Foreskin keratinocyte (primary cell): ENCODE measurements at places on chromosomes 6 and 20. TPM values are rescaled to one million over a fixed set of nuclear protein-coding genes. Genes with fewer than 3 reads are reported as not detected.
A peak's percentile ranks its signal among the peaks of the same experiment; 100 is the strongest.

GRCh38 chr20:11537032-11537431, 380.7 kb upstream of the BTBD3 start:
- no peak for DNase-seq

DNA sequence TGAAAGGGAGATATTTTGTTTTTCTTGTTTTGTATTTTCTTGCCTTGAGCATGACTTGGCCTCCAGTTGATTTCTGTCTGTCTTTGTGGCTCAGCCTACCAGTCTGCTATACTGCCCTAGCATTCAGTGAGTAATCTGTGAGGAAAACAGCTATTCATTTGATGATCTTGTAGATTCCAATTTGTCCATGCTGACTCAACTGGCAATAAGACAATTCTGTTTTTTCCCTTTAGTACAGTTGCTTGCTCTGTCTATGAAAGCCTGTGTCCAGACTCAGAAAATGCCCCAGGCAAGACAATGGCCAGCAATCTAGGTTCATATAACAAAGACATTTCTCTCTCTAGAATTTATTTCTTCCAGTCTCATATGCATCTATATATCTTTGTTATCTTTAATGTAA, 10.9 kb upstream of the SOX4 start:
- peak; percentile 58 for DNase-seq

- no peak for DNase-seq
Measured at GRCh38 chr20:33783818-33784217, 27.3 kb upstream of the CHMP4B start.

DNA sequence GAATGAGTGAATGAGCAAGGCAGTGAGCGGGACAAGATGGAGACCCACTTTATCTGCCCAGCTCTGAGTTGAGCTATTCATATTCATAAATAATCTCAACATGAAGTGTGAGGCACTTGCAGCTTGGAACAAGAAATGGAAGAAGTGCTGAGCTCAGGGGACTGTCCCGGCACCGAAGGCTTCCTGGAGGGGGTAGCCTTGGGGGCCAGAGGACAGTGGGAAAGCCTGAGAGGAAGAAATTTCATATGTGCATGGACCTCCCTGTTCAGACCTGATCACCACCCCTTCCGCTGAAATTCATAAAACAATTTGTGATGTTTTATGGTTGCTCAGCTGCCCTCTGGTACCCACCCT, 103.2 kb downstream of the TOX2 start:
- DNase-seq = no peak

DNA sequence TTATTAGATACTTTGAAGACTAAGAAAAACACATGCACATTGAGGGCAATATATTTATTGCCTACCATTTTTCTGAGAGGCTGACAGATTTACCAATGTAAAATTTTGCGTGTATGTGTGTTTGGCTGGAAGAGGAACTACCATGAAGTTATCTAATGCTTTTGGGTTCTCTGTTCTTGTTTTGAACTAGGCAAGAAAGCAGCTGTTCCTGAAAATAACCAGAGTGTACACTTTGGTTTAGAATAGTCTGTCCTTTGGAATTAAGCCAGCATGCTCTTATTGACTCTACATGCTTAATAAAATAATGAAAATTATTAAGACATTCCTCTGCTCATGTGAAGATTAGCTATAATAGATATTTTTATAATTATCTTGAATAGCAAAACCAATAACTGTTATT, 129.2 kb downstream of the MYB start:
- DNase-seq = no peak

DNA sequence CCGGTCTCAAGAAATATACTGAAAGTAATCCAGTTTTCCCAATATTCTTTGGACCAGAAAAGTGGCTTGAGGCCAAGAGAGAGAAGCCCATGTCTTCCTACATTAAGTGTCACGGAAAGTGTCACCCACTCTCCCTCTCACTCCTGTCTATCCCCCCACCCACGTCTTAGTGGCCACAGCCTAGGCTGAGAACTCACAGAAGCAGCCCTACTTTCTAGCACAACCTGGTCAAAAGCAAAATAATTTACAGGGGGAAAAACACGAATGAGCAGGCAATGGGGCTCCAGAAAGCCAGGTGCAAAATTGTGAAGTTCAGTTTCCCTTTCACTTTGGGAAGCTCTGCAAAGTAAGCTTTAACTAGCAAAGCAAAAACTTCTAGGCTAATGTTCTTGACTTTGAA, 118.0 kb downstream of the OPRM1 start:
- no peak for DNase-seq

DNA sequence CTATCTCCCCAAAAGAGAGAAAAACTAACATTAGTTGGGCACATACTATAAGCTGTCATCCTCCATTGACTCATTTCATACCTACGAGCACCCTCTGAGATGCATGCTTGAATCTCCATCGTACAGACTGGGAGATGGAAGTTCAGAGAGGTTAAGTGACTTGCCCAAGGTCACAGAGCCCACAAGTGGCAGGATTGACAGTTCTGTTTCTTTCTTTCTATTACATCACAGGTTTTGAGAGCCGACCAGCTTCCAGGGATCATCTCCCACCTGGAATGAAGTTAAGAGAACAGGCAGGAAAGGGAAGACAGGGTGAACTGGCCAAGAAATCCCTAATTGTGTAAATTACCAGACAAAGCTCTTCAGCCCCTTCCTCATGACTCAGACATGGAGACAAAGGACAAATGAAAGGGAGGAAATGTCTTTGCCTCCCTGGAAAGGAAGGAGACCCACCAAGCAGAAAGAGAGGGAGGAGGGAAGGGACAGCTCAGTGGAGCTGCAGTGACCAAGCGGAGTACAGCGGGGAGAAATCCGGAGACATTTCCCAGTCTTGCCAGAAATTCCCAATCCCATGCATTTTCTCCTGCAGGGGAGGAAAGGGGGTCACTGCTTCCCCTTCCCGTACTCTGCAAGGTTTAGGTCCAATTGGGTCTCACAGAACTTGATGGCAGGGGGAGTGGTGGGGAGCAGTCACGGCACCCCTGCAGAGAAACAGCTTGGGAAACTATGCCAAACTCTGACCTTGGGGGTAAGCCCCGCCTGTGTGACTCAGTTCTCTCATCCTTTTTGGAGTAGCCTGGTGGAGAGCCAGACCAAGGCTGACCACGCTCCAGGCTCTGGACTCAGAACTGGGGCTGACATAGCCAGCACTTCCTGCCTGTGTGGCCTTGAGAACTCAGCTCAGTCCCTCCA, 154.3 kb downstream of the ANKRD60 start:
- DNase-seq = no peak

DNA sequence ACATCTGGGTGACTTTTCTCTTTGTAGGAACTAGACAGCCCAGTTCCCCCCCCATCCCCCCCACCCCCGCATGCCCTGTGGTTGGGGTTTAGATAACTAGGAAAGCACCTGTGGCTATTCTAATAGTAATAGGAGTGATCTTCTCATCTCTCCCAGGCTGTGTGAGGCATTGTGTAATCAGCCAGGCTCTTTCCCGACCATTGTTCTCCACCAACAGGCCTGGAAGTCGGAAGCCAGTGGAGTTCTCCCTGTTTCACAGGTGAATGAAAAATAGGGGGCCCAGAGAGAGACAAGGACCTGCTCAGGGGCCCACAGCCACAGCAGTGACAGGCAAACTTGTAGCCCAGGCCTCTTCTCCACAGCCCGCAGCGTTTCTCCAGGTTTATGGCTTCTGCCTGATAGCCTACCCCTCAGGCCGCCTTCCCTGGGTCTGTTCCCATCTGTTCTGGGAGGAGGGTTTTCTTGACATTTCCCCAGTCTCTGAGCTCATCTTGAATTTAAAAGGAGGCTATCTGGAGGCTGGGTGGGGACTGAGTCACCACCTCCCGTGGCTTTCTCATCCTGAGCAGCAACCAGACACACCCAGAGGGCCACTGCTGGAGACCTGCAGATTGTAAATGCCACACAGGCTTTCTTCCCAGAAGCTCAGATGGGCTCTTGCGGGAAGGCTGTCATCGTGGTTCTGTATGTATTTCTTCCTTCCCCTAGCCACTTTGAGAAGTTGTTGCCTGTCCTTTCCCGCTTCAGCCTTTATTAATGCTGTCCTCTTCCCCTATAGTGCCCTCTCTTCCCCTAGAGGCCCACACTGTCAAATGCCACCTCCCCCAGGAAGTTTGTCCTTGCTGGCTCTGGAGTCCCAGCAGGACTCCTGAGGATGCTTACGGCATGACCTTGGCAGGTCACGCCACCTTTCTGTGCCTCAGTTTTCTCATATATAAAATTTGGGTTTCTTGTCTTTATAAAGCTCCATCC, 75.9 kb upstream of the MYL9 start:
- DNase-seq = peak; percentile 44

- DNase-seq = no peak
Measured at GRCh38 chr6:75893776-75894152, 144.7 kb downstream of the MYO6 start.

GRCh38 chr6:3058957-3059356, 9.3 kb upstream of the RIPK1 start:
- DNase-seq = no peak

DNA sequence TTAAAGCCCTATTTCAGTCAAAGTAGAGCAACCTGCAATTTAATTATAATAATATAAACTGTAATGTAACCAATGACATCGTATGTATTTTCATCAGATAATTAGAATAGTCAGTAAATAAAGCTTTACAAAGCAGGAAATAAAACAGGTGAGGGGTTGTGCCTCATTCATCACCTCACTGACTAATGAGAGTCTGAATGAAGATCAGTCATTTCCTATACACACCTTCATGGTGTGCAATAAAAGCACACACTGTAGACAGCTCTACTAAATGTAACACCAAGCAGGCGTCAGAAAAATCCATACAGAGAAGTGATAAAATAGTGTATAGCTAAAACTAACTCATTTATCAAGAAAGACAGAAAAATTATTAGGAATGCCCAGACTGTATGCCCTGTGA, 105.9 kb downstream of the MAN1A1 start:
- DNase-seq = no peak

- peak; percentile 88 for DNase-seq
Measured at GRCh38 chr20:17569616-17570346, at the start of gene DSTN. Gene DSTN, plus strand, starts transcription at chr20:17570075. Its CDS starts 134 bp downstream, at chr20:17570209.

- DNase-seq = no peak
Measured at GRCh38 chr20:38203337-38203980, 38.4 kb upstream of the TGM2 start.

GRCh38 chr6:26598267-26598666, 1.5 kb downstream of the ABT1 start:
- no peak for DNase-seq

DNA sequence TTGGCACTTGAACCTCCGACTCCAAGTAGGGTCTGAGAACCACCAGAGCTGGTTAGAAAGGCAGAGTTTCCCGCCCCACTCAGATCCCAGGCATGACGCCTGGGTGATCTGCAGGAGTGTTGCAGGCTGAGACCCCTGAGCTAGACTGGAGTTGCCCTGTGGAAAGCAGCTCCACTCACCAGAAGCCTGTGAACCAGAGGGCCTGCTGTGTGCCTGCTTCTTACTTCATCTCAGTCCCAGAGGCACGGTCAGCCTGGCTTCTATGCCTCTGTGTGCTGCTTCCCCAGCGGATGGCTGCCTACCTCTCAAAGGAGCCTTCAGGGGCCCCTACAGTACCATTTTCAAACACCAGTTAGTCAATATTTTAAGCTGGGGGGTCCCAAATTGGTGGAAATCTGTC, 15.6 kb upstream of the CCN6 start:
- DNase-seq = no peak

- no peak for DNase-seq
Measured at GRCh38 chr6:2821554-2821953, 20.1 kb downstream of the SERPINB1 start.

- no peak for DNase-seq
Measured at GRCh38 chr6:41239467-41240159, 11.5 kb downstream of the TREML4 start.

DNA sequence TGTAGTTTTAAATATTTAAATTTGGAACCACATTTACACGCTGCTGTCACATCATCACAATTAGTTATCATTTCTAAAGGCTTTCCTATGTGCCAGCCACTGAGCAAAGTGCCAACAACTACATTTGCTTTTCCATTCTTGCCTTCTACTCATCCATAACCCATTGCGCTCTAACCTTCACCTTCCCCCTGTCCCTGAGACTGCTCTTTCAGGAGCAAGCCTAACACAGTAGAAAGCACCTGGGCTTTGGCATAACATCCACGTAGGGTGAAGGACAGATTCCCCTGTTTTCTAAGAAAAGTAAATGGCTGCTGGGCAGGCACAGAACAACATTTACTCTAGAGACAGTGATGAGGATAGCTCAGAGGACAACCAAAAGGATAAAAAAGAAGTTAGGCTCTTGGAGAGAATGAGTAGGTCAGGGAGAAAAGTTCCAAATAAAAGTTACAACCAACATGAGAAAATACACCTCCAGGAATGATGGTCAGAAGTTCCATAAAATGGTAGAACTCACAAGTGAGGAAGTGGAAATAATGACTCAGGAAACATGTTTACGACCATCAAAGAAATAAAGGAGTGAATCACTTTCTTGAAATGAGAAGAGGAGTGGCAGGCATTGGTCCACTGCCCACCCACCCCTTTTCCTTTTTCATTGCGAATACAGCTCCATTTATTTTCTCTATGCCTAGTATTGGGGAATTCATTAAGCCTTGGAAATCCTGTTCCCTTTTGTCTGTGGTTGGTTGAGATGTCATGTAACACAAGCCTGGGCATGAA, 77.2 kb downstream of the PFDN4 start:
- peak; percentile 30 for DNase-seq

DNA sequence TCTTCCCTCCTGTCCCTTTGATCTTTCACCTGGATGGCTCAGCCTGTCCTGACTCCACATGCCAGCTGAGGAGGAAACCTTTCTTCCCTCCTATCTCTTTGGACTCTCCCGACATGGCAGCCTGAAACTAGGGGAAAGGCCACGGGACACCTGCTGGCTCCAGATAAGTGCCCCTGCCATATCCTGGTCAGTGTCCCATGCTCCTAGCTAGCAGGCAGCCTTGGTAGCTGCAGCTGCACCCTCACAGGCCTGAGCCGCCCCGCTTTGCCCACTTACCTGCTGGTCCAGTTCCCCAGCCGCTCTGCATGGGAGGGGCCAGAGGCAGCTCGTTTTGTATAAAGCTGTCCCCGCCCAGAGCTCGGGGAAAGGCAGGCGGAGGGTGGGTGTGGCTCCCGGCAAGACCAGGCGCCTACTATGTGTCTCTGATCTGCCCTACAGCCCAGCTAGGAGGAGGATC, 7.4 kb upstream of the SLC52A3 start:
- no peak for DNase-seq

GRCh38 chr20:37961066-37961465, 58.1 kb downstream of the VSTM2L start:
- DNase-seq = no peak

GRCh38 chr20:58515233-58516212, at the start of gene APCDD1L:
Gene APCDD1L, minus strand, starts transcription at chr20:58515399. Its CDS starts 692 bp downstream, at chr20:58514707.
- peak; percentile 57 for DNase-seq

The C4B gene
- total RNA-seq = 1.5 and 1.7 TPM in 2 replicates

The MEP1A gene
- 0.07 TPM in 1 of 2 replicates, not detected in the other for total RNA-seq

The SLC22A2 gene
- not detected in 2 replicates for total RNA-seq

The TTLL9 gene
- total RNA-seq = not detected in 2 replicates

The GNMT gene
- total RNA-seq = 0.20 and 0.32 TPM in 2 replicates

The HLA-DRB5 gene
- total RNA-seq = not detected in 2 replicates

The NKAIN4 gene
- 0.11 and 0.20 TPM in 2 replicates for total RNA-seq

The MAFB gene
- 0.18 and 0.34 TPM in 2 replicates for total RNA-seq

The ALDH8A1 gene
- total RNA-seq = 0.04 TPM in 1 of 2 replicates, not detected in the other

The RBM24 gene
- 0.92 and 1.4 TPM in 2 replicates for total RNA-seq

The C6orf141 gene
- total RNA-seq = 19.8 and 21.2 TPM in 2 replicates

The SPEF1 gene
- total RNA-seq = 0.14 and 0.17 TPM in 2 replicates

The LPA gene
- not detected in 2 replicates for total RNA-seq
